NCI-H1930 (cell line): ENCODE measurements at places on chromosomes 6 and 20.

DNA sequence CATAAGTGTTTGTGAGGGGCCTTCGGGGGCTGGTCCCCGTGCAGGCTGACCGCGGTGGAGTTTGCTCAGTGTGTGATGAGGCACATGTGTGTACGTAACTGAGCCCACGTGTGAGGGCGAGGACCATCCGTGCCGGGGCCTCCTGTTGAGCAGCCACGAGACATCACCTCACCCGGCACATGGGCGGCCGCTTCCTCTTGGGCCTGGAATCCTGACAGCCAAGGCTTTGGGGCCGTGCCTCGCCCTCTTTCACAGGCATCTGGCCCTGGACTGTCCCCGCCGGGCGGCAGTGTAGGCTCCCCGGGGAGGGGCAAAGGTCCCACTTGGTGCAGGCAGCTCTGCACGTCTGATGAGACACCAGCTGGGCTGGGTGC lies 202.3 kb downstream of the DLL1 start:
- DNase-seq: no peak

DNA sequence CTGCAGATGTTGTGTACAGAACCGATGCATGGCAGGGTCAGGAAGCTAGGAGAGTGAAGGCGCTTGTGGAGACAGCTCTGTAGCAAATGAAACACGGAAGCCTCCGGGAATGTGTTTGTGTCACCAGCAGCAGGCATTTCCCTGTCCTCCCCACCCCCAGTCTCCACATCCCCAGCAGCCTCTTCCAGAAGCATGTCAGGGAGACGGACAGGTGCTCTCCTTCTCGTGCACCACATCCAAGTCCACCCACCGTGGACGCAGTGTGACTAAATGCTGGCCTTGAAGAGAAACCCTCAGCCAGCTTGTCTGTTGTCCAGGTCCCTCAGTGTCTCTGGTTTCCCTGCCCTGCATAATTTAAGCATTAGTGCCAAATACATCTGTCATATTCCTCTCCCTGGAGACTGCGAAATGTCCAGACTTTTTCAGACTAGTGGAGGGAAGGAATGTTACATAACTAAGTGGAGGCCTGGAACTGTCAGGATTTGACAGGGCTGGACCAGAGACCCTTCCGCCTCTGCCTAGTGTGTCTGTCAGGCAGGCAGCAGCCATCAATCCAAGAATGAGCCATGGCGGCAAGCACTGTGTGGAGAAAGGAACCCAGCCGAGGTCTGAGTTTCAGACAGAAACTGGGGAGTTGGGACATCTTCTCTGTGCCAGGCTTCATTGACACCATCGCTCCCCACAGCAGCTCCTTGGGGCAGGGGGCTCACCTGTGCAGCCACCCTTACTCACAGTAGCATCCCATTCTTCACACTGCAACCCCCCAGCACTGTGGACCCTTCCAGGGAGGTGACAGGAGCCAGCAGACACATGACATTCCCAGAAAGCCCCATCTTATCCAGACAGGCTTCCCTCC lies 26.6 kb upstream of the PI16 start:
- no peak for DNase-seq

DNA sequence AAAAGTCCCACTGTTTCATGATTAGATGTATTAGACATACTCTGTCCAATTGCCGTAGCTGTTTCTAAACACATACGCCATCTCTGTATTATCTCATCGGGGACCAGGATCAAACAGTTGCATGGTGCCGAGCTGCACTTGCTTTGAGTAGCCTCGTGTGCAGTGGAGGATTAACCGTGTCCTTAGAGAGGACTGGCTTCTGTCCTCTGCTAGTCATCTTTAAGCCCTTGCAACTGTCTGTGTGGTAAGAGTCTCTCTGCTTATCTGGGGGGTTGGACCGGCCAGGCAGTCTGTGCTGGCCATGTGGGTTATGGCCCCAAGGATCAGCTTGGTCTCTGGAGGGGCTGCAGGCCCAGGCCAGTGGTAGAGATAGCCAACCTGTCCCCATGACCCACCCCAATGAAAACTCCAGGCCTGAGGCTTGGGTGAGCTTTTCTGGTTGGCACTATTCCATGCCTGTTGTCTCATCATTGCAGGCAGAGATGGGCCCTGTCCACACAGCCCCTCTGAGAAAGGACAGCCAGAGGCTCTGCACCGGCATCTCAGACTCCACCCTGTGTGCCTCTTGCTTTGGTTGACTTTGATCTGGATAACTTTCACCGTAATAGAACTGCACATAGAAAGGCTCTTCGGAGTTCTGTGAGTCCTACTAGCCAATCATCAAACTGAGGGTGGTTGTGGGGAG lies 137.3 kb upstream of the SNX9 start:
- DNase-seq: no peak

DNA sequence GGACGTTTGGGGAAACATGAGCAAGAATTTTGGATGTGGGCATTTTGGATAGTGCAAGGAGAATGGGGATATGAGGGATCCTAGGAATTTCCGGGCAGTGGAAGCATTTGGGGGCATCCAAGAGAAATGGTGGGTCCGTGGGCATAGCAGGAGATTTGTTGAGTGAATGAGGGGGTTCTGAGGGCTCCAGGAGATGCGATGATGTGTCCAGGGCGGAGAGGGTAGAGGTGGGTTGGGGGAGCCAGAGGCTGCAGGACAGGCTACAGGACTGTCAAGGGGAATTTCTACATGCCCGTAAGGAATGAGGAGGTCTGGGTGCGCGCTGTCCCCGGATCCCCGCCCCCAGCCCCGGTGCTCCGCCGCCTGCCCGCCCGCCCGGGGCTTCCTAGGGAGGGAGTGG lies 364 bp downstream of the FRS3 start:
- DNase-seq: no peak

GRCh38 chr6:39841291-39841690 lies 49.1 kb downstream of the DAAM2 start:
- no peak for DNase-seq

DNA sequence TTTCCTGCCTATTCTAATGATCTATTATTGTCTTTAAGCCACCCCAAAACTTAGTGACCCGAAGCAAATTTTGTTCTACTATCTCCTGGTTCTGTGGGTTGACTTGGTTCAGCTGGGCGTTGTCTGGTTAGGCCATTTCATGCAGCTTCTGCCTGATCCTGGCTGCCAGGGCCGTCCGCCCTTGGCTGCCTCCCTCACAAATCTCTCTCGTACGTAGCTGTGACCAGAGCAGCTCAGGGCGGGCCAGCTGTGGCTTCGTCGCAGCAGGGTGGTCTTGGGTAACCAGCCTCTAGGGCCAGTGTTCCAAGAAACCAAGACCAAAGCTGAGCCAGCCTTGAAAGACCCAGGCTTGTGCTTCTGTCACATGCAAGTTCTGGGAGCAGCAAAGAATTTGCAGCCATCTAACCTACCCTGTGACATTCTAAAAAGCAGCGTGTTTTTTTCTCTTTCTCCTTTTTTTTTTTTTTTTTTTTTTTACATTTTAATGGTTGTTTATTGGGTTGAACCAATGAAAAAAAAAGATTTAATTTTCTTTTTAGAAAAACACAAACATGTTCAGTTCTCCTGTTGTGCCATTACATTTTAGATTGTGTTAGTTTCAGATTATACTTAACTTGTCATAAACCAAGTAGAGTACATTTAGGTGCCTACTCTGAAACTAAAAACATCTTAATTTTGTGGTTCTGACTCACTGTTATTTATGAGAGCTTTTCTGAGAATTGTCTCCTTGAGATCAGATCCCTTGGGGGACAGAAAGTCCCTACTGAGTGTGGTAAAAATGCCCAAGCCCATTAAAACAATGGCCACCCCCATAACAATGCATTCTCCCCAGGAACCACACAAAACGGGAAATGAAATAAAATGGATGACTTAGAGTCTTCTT lies 83.9 kb downstream of the ZDHHC14 start:
- DNase-seq: no peak

DNA sequence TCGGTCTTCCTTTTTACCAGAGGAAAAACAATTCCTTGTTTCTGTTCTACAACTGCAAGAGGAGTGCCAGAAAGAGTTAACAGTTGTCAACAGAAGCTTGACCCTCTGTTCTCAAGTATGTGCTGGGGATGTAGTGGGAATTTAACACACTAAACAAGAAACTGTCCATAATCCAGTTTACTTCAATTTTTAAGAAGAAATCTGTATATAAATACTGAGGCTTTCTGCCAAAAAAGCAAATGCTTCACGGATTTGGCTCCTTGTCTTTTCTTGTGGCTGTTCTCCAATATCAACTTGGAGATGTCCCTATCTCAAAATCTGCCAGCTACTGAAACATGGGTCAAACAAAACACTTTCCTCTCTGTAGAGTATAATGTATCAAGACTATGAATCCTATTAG lies 26.8 kb downstream of the REV3L start:
- DNase-seq: no peak

DNA sequence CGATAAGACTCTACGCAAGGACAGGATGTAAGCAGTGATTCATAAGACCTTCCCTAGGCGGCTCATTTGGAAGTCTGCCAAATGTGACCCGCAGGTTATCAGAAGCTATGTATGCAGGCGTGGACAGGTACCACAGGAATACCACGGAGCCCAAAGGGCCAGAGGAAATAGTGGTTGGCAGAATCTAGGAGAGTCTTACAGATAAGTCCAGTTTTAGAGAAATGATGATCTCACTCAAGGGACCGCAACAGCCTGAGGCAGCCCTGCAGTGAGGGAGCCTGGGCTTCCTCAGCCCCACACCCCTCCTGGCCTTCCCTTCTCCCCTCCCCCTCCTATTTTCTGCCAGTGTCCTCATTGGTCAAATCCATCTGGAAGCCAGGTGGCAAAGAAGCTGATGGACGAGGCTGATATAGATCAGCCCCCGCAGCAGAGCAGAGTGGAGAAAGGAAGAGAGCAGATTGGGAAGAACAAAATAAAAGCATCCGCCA lies 110.6 kb downstream of the FNDC1 start:
- no peak for DNase-seq
